ENCODE measurements at places on chromosomes 13 and 19.
A peak's percentile ranks its signal among the peaks of the same experiment; 100 is the strongest.

GRCh38 chr13:91544723-91545122 lies 146.3 kb downstream of the GPC5 start:
- no peak for DNase-seq

DNA sequence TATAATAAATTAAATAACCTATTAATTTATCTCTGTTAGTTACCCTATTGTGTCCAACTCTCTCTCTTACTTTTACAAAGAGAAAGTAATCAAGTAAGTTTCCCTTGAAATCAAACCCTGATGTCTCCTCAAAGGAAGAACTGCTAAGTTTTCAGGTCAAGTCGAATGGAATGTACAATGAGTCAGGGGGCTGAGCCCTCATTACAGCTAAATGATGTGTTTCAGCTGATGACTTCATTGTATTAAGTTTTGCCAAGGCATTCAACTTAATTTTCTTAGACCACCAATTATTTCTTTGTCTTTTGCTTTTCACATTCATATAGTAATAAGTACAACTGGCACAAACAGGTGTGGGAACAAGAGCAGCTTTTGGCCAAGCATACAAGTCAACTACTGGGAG lies 54.7 kb upstream of the DCT start:
- DNase-seq: no peak

GRCh38 chr13:113978741-113979481 lies 5.0 kb upstream of the C13orf46 start:
- no peak for DNase-seq

- DNase-seq: no peak
These were observed 793 bp upstream of the SBK2 start for GRCh38 chr19:55537741-55538111.

GRCh38 chr13:101576977-101577376 lies 124.5 kb downstream of the ITGBL1 start:
- no peak for DNase-seq

DNA sequence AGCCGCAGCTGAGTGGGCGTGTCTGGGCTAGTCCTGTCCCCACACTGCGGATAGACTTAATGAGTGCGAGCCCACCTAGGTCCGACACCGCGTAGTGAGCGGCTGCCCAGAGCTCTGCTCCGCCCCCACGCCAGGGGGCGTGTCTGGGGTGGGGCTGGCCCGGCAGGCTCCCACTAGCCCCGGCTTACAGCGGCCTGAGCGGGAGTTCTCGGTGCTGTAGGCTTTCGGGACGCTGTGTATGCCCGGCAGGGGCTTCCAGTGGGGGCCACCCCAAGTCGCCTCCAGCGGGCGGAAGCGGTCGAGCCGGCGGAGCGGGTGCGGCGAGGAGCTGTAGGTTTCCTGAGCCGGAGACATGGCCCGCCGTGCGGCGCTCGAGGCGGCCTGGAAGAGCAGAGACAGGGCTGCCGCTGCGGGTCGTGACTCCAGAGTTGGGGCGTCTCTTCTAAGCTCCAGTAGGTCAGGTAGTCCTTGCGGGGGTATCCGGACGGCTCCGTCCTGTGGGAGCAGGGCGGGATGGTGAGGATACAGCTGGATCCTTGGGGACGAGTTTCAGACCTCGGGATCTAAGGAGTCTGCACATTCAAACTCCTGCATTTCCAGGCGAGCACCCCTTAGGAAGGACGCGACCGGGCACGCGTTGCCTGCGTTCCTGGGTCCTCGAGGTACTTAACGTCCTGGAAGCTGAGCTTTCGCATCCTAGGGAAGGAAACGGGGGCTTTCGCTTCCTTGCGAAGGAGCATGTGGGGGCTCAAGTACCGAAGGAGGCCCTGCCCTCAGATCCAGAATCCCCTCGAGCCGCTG lies 1.2 kb downstream of the CGB7 start:
- peak; percentile 63 for DNase-seq

DNA sequence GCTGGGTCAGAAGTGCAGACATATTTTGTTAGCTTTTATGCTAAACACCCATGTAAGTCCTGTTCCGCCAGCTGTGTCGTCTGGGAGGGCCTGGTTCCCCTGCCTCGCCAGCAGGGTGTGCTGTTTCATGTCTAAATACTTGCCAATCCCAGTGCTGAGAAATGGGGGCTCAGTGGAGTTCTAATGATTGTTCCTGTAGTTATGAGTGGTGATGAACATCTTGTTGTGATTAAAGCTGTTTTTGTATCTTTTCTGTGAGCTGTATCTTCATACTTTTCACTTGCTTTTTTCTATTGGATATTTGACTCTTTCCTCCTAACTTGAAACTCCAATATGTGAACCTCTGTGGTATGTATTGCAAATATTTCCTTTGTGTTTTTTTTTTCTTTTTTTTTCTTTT lies 32.7 kb downstream of the KDM4B start:
- peak; percentile 36 for DNase-seq

DNA sequence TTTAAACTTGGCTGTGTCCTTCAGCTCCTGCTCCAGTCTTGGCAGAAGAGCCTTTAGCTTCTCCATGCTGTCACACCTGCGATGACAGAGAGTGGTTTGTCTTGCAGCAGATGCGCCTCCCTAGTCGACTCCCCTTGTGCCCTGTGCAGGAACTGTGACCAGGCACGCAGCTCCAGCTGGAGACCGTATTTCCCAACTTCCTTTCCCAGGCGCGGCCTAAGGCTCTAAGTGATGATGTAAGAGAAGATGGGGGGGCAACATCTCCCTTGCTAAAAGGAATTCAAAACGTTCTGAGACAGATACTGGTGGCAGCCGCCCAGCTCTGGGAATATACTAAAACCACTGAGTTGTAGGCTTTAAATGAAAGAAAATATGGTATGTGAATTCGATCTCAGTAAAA lies 16.3 kb downstream of the DCUN1D2 start:
- DNase-seq: no peak

GRCh38 chr19:41563854-41564514 lies 12.0 kb upstream of the CEACAM21 start:
- DNase-seq: peak; percentile 53

GRCh38 chr19:35265126-35265899 lies 3.4 kb upstream of the USF2 start:
- DNase-seq: no peak

DNA sequence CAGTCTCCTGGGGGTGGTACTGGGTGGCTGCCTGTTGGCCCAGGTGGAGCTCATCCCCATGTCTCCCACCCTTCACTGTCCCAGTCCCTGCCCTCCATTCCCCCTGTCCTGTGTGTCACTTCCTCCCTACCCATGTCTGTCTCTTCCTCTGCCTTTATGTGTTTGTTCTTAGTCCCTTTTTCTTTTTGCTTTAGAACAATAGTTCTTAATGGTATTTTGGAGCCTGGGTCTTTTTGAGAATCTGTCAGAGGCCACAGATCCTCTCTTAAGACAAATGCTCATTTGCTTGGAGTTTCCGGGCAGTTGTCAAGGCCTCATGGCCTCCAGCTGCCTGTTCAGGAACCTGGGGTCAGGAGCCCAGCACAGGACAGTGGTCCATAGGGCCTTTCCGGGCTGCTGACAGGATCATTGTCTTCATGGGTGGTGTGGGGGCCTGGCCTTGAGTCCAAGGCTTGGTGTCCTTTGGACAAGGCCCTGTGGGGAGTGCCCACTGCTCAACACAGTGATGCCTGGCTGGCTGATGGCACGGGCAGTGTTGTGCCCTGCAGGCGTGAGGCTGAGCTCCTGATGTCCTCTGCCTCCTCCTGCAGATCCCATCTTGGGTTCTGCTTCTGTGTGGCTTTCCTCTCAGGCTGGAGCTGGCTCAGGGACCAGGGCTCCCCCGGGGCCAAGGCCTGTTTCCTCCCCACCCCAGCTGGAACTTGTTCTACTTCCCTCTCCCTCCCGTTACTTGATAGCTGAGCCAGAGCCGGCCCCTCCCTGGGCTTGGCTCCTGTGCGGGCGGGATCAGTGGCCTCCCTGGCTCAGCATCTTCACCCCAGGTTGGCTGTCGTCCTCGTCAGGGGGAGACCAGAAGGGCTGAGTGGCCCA lies 3.5 kb downstream of the EGLN2 start:
- DNase-seq: no peak

- DNase-seq: no peak
These were observed 367.2 kb downstream of the DNAJC15 start for GRCh38 chr13:43390619-43391018.

All from stimulated activated CD4-positive, alpha-beta T cell treated with anti-CD3 and anti-CD28 coated beads, Interleukin-4, amount 100 ng/mL, for 1 hour (primary cell).